Neural crest cell (in vitro differentiated cells): ENCODE measurements at places on chromosomes 16 and 17.

- peaks cover 11% of the 10 kb centered on the region for H3K4me1 ChIP-seq
- H3K4me3 ChIP-seq, result no peak overlapping the region
Observed at GRCh38 chr17:2369039-2369438, 31.7 kb downstream of the SGSM2 start.

DNA sequence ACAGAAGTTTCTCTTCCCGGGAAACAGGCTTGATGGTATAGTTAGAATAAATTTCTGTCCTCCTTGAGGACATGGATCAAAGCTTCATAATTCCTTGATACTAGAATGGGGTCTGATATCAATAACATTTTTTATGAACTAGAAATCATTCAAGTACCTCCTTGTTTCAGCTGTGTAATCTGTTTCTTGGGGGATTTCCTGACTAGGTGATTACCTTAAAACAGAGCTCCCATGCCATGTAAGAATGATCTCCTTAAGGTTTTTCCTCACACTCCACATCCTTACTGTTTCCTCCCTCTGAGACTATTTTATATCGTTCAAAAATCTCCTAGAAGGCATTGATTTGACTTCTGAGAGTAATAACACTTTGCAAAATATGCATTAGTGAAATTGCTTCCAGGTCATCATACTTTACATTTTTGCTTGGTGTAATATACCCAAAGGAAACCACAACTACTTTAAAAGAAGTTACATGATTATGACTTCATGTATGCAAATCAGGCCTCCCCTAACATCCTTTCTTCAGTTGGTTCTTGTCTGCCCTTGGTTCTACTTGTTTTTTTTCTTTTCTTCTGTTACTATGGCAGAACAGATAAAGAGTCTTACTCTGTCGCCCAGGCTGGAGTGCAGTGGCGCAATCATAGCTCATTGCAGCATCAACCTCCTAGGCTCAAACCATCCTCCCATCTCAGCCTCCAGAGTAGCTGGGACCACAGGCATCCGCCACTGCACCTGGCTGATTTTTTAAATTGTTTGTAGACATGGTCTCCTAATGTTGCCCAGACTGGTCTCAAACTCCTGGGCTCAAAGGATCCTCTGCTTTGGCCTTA is 388.8 kb downstream of the ZFHX3 start:
- H3K4me1 ChIP-seq, result peaks cover 5% of the 10 kb centered on the region
- H3K27me3 ChIP-seq, result no peaks in the 10 kb centered on the region
- H3K27ac ChIP-seq, result no peak overlapping the region

DNA sequence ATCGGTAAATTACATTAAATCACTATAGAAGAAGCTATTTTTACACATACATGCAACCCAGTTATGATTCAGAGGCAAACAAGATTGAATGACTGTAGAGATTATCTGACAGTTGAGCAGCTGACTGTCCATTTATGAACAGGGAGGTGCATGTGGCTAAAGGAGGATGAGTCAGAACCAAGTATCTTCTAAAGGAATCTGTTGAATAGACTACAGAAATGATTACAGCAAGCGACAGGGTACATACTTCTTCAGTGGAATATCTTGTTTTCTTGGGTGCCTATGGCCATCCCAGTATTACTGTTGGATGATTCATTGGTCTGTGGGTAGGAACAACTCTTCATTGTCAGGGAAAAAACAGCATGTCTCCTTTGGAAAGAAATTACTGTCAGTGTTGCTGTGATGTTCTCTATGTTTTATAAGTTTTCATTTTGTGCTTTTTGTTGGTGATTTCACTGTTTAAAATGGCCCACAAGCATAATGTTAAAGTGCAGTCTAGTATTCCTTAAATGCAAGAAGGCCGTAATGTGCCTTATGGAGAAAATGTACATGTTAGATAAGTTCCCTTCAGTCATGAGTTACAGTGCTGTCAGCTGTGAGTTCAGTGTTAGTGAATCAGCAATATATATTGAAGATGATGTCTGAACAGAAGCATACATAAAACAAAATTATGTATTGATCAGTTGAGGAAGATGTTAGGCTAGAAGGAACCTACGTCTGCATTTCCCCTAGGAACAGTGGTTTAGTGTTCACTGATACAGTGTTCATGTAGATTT is 27.0 kb downstream of the CBFB start:
- H3K27me3 ChIP-seq, result no peaks in the 10 kb centered on the region
- peaks cover 13% of the 10 kb centered on the region for H3K4me1 ChIP-seq
- no peak overlapping the region for H3K4me3 ChIP-seq
- peak overlapping the region; percentile 24 for H3K27ac ChIP-seq
- no peak for DNase-seq

DNA sequence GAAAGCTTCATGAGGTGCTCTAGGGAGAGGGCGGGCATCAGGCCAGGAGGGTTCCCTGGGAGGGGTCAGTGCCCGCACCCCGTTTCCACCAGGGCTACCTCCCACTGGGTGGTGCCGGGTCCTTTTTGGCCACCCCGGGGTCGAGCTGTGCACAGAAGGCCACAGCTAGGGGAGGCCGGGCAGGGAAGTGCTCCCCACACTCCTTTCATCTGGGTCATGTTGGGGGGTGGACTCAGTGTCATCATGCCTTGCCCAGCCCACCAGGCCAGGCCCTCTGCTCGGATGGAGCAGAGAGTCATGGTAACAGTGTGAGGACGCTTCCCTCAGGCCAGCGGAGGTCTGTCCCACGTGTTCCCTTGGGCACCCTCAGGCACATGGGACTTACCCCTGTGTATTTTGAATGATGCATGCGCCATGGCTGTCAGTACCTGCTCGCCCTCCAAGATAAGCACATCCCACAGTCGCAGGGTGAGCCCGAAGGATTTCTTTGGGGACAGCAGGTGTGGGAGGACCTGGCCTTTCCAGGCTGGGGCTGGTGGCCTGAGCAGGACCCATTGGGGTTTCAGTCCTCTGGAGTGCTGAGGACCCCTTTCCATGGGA is 46.4 kb downstream of the TNFRSF13B start:
- no peak for DNase-seq
- H3K27ac ChIP-seq, result no peak overlapping the region
- H3K4me3 ChIP-seq, result no peak overlapping the region

DNA sequence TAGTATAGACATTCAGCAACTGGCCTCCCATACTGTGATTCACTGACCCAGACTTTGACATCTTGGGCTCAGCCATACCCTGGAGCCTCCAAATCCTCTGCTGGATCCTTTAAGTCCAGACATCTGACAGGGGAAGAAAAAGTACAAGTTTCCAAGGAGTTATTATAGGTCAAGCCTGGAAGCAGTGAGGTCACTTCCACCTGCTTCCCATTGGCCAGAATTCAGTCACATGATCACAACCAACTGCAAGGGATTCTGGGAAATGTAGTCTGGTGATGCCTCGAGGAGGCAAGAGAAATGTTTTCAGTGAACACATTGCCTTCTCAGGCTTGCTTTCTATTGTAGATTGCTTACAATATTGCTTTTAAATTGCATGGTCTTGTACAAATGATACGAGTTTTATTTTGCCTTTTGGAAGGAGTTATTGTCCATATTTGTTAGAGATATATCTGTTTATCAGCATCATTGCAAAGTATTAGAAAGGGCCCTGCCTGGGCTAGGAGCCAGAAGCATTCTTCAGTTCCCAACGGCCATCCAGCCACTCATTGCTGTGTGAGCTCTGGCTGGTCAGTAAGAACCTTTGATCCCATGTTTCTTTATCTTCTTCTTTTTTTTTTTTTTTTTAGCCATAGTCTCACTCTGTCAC is 696.9 kb downstream of the WWOX start:
- no peak overlapping the region for H3K4me3 ChIP-seq
- peaks cover 16% of the 10 kb centered on the region for H3K4me1 ChIP-seq
- DNase-seq, result peak; percentile 22
- H3K27ac ChIP-seq, result no peak overlapping the region
- H3K27me3 ChIP-seq, result no peaks in the 10 kb centered on the region
- H3K36me3 ChIP-seq, result no peaks in the 10 kb centered on the region

DNA sequence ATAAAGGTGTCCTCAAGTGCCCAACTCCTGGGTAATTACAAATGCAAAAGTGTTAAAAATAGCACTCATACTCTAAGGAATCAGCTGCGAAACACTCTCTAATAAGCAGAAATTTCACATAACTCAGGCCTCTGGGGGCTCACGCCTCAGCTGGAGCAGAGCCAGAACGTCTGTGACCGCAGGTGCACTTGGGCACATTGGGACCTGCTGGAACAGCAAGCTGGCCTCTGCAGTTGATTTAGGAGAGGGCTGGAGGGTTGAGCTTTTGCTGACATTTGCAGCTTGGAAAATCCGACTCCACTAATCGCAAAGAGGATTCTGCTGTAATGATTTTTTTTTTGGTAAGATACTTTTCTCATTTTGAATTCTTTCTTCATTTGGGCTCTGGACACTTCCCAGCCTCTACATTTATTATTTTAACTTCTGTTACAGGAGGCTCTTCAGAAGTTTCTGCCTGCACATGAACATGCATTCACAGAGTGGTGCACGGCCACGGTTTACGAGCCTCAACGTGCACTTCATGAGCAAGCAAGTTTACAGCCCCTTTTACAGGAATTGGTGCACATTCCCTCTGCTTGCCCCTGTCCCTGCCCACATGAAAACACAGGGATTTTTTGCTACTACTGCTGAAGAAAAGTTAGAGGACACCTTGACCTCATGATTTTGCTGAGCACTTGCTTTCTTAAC is 4.1 kb upstream of the SNTB2 start:
- no peaks in the 10 kb centered on the region for H3K27me3 ChIP-seq
- H3K4me3 ChIP-seq, result no peak overlapping the region
- peaks cover 15% of the 10 kb centered on the region for H3K4me1 ChIP-seq
- no peak overlapping the region for H3K27ac ChIP-seq
- DNase-seq, result no peak
- H3K36me3 ChIP-seq, result peaks cover 2% of the 10 kb centered on the region

GRCh38 chr17:45135978-45136791 is 698 bp downstream of the ACBD4 start:
- H3K4me1 ChIP-seq, result peaks cover 14% of the 10 kb centered on the region
- H3K27ac ChIP-seq, result no peak overlapping the region
- H3K4me3 ChIP-seq, result peak overlapping the region; percentile 88
- H3K27me3 ChIP-seq, result peaks cover 4% of the 10 kb centered on the region
- DNase-seq, result no peak

DNA sequence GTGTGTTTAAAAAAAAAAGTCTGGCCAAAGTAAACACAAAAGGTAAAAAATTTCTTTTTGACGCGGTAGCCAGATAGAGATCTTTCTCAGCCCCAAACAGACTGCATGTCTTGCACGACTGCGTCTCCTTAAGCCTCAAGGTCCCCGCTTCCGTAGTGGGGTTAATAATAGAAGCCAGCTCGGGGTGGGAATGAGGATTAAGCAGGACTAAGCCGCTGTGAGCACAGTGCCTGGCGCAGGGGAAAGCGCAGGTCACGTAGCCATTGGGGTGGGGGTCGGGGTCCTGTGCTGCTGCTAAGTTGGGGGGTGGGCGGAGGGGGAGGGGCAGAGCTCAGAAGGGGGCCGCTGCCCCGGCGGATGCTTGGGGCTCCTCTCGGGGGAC is 521 bp downstream of the GGA2 start:
- peaks cover 39% of the 10 kb centered on the region for H3K4me1 ChIP-seq
- H3K27ac ChIP-seq, result peak overlapping the region; percentile 83
- H3K4me3 ChIP-seq, result peak overlapping the region; percentile 92
- peaks cover 3% of the 10 kb centered on the region for H3K36me3 ChIP-seq
- no peaks in the 10 kb centered on the region for H3K27me3 ChIP-seq

DNA sequence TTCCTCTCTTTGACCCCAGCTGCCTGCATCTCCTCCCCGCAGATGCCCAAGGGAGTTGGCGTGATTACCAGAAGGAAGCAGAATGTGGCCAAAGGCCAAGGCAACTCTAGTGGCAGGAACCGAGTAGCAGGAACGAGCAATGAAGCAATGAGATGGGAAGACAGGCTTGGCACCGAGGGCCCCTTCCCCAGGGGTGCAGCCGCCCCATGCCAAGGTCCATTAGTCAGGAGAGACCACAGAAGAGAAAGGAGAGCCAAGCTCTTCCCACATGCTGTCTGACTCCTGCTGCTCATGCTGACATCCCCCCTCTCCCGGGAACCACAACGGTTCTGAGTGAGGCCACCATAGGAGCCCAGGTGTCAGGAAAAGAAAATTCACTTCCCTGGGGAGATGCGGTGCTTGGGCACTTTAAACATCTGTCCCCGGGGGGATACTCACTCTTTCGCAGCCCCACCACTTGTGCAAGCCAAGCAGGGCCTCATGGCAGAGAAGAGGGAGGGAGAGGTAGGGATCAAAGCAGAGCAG is 67.4 kb downstream of the MYO18A start:
- H3K4me3 ChIP-seq, result no peak overlapping the region
- H3K36me3 ChIP-seq, result no peaks in the 10 kb centered on the region
- no peak overlapping the region for H3K27ac ChIP-seq
- DNase-seq, result no peak

DNA sequence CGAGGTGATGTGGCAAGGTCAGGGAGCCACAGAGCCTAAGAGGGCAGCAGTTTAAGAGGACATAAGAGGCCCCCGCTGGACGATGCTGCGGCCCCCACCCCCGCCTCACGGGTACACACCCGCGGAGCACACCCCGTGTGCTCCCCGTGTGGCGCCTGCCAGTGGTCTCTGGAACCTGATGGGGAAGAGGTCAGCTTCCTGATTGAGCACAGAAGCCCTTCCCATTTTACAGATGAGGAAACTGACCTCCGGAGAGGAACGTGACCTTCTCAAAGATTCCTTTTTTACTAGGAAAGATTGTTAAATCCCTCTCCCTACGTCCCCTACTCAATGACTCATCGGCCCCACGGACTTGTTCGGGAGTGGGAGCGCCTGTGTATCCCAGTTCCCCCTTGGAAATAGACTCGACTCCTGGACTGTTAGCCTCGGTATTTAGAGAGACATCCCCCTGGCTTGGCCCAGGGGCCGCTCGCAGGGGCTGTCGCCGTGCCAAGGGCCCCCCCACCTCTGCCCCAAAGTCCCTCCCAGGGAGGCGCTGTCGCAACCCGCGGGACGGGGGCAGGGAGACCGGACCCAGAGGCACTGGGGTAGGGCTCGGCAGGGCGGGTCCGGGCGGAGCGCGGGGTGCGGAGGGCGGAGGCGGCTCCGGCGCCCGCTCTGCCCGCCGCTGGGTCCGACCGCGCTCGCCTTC is at the start of gene ABCC3:
Gene ABCC3 (plus strand): TSS at position 658 of the 691 bp plus-strand sequence. CDS start 56 bp downstream, outside the sequence.
- H3K27me3 ChIP-seq, result peaks cover 89% of the 10 kb centered on the region
- H3K4me3 ChIP-seq, result peak within 1 kb of the TSS; percentile 8
- H3K36me3 ChIP-seq, result no peaks in the 10 kb centered on the region
- H3K4me1 ChIP-seq, result peaks cover 3% of the 10 kb centered on the region
- H3K27ac ChIP-seq, result no peak within 1 kb of the TSS

DNA sequence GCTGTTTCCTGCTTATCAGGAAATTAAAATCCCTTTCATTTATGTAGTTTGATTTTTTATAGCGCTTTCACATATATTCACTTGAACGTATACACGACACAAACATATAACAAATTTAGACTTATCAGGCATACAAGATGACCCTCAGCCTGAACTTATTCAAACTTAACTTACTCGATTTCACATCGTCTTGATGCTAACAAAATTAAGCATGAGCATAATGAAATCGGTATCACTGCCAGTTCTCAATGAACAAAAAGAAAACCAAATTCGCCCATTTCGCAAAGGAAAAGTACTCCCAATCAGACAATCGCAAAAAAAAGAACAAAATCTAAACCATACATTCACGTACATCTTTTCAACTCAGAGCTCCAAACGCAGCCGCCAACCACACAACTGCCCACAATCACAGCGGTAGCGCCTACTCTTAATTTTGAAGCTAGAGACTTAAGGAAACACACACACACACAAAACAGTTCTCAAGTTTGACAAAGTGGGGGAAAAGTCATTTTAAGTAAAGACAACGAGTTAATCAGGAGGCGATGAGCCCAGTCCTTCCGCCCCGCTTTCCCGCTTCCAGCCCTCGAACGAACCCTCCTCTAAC is 1.1 kb downstream of the GJC1 start:
- no peaks in the 10 kb centered on the region for H3K27me3 ChIP-seq
- no peaks in the 10 kb centered on the region for H3K36me3 ChIP-seq
- peak overlapping the region; percentile 99 for H3K27ac ChIP-seq
- DNase-seq, result no peak
- H3K4me1 ChIP-seq, result peaks cover 48% of the 10 kb centered on the region
- H3K4me3 ChIP-seq, result peak overlapping the region; percentile 98
